ENCODE measurements at places on chromosomes 7 and 10.

GRCh38 chr10:114544045-114544659 lies 113.9 kb downstream of the ABLIM1 start:
- DNase-seq, result peak; percentile 45

DNA sequence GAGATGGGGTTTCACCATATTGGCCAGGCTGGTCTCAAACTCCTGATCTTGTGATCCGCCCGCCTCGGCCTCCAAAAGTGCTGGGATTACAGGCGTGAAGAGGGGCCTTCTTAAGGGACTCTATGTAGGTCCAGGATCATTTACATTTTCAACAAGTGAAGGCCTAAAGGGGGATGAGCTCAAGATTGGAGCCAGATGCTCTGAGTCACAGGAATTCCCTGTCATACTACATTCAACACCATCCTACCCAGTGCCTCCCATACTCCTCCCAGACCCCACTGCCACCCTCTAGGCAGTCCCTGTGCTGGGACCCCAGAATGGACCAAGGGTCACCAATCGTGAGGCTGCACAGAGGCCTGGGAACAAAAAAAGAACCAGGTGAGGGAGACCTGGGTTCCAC lies 29.9 kb downstream of the CYTH3 start:
- no peak for DNase-seq

- DNase-seq, result no peak
These were observed 203.7 kb upstream of the IMMP2L start for GRCh38 chr7:111765751-111766643.

DNA sequence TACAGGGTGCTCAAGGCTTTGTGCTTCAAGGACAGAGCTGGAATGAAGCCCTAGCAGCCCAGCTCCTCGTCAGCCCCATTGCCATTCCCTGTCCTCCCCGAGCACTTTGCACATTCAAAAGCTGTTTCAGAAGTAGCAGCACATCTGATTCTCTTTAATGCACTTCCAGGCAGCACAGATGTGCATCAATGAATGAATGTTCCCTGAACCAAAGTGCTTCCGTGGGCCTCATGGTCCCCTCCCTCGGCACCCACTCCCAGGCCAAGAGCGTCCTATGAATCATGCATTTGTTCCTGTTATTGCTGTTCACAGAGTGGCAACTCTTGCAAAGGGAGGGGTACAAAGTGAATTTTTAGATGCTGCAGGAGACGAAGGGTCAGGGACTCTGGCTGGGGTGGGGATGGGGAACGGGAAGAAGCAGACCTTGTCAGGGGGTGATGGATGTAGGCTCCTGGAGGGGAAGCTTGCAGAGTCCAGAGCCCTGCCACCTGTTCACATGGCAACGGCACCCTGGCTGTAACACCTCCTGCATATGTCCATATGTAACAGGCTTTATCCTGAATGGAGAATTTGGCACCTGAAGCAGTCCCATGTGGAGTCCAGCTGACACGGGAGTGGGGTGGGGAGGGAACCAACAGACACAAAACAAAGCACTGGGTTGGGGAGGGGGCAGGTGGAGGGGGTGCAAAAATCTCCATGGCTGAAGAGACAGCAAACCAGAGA lies 62.2 kb upstream of the BAIAP2L1 start:
- no peak for DNase-seq

DNA sequence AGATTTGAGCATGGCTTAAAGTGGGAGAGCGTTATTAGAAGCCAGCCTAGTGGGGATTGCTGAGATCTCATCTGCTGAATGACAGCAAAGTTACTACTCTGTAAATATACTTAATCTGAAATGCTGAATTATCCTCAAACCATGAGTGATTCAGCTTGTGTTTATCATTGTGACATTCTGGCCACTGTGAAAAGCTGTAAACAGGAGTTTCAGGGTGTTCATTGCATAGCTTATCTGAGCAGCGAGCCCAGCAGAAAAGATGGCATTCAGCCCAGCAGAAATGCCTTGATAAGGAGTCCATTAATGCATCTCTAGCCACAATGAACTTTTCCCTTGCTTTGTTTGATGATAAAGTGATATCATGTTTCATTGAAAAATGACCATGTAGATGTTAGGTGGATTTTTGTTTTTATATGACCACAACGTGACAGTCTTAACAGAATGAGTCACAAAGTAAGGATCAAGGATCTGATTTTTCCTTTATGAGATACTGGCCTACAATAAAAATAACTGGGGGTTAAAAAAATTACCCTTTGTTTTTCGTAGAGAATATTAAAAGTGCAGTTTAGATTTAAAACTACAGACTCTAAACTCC lies 7.8 kb downstream of the TES start:
- DNase-seq, result no peak

- no peak for DNase-seq
These were observed 60.7 kb upstream of the ZNF746 start for GRCh38 chr7:149558149-149558861.

DNA sequence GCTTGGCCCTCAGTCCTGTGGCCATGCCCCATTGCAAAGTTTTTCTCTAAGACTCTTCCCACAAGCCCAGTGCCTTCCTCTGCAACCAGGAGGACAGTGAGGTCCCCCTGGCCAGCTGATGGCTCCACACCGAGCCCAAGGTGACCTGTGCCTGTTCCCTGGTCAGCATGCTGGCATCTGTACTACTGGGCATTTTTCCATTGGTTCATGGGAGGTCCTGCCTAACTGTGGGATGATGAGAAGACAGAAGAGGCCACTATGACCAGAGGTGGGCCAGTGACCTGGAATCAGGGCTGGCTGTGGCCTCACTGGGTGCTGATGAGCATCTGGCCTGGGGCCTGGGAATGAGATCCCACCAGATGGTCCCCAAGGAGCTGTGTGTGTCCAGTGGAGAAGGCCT lies 20.2 kb downstream of the CALML3 start:
- no peak for DNase-seq

- no peak for DNase-seq
These were observed 122.9 kb upstream of the ZMIZ1 start for GRCh38 chr10:78945838-78946237.

DNA sequence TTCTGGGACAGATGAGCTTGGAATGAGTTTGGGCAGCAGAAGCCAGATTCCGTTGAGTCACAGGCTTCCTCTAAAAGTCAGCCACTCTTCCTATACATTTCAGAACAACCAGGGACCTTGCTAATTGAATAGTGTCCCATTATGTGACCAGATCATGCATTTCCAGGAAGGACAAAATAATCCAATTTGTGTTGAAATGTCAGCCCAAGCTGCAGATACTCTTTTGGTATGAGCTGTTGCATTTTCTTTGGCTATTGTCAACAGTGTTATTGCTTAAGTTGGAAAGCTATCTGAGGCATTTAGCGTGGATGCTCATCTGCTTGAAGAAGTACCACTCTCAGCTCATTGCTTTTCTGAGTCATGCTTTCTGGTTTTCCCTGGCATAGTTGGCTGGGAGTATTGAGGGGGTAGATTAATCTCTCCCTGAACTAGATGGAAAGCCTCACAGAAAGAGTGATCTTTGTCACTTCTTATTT lies 223.7 kb upstream of the HABP2 start:
- no peak for DNase-seq

DNA sequence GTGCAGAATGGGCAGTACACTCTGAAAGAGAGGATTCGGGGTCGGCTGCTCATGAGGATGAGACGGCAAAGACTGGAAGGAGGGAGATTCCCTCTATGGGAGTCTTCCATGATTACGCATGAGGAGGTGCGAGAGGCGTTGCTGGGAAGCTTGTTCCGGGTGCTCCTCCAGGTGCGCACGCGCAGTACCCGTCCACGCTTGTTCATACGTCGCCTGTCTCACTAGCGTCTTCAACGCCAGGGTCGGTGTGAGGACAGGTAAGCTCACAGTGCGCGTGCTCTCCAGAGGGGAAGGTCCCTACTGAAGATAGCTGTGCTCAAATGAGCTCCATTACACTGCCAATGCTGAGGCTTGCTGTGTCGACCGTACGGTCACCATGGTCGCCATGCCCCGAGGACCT lies 39.3 kb upstream of the BNIP3 start:
- DNase-seq, result no peak

Data from stimulated activated CD8-positive, alpha-beta memory T cell treated with anti-CD3 and anti-CD28 coated beads, Interleukin-4, amount 100 ng/mL, for 4 hours (primary cell).